ENCODE measurements at places on chromosomes 5 and 9.

DNA sequence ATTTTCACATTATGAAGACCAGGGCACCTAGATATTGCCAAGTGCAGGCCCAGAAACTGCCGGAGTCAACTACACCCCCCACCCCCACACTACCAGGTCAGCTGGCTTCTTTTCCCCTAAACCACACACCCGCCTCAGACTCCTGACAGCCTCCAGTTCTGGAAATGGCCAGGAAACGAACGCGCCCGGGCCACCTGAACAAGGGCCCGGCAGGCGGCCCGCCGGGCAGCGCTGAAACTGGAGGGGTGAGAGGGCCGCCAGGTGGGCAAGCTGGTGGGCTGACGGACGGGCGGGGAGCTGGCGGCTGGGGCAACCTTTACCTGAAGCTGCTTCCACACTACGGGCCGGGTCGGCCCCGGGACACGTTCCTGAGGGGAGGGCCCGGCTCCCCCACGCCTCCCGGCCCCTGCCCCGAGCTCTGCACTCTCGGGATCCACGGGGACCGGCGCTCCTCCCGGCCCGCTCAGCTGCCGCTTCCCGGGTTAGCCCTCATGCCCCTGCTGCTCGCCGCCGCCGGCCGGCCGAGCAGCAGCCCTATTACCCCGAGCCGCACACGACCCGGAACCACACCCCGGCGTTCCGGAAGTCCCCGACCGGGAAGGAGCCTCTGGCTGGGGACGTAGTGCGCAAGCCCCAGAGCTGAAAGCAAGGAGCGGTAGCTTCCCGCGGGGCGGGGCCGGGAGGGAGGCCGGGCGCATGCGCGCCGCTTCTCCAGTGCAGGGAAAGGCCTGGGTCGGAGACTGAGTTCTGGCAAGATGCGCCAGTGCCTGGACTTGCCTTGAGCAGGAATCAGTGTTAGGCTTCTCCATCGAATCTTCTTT, at the start of gene MAPKAP1:
Gene MAPKAP1, minus strand, starts transcription at position 558 of the 821 bp plus-strand sequence. CDS start 34,634 bp downstream, outside the sequence.
- peak; percentile 97 for DNase-seq

DNA sequence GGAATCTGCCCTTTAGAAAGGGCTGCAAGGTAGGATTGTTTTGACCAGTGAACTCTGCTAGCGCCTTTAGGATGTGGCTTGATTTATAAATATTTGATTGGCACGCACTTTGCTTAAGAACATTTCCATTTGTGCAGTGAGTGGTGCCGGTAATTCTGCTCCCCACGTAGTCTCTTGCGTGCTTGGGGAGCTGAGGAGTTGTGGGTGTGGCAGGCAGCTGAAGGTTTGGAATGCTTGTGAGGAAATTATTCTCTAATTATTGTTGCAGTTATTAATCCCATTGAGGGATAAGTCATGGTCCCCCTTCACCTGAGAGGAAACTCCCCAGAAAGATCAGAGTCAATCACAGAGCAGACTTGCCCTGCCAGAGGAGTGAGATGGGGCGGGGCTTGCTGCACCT, 76.7 kb downstream of the FGF1 start:
- DNase-seq, result no peak

GRCh38 chr5:27458287-27458686, 419.9 kb upstream of the CDH9 start:
- DNase-seq, result no peak

DNA sequence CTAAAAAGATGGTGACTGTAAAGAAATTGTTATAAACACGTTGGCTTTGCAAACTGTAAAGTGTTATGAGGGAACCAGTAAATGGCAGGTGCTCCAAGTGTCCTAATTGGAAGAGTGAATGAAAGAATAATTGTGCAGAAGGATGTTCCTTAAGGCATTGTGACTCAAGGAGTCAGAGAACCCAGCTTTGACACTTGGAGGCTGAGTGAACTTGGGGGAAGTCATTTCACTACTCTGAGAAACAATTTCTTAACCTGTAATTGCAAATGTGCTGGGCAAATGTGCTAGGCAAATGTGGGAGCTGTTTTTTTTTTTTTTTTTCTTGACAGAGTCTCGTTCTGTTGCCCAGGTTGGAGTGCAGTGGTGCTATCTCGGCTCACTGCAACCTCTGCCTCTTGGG, 84.0 kb upstream of the TNFSF8 start:
- DNase-seq, result no peak

Data from mucosa of descending colon (tissue), 3 donors.